ENCODE measurements at places on chromosomes 2 and 18.

DNA sequence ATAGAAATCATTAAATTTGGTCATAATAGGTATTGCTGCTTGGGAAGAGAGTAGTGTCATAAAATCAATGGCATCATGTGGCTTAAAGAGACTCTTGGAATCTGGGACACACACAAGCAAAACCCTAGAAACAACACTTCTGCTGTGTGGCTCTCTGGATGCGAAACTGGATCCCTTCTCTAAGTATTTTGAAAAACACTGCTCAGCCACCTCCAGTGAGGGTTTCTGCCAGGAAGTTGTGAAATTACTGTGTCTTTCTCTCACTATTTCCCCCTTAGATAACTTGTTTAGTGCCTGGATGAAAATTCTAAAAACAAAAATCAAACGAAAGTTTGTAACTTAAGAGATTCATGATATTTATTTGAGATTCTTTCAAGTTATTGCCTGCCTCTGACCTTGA is 163.8 kb downstream of the RHBDD1 start:
- no peak for DNase-seq

DNA sequence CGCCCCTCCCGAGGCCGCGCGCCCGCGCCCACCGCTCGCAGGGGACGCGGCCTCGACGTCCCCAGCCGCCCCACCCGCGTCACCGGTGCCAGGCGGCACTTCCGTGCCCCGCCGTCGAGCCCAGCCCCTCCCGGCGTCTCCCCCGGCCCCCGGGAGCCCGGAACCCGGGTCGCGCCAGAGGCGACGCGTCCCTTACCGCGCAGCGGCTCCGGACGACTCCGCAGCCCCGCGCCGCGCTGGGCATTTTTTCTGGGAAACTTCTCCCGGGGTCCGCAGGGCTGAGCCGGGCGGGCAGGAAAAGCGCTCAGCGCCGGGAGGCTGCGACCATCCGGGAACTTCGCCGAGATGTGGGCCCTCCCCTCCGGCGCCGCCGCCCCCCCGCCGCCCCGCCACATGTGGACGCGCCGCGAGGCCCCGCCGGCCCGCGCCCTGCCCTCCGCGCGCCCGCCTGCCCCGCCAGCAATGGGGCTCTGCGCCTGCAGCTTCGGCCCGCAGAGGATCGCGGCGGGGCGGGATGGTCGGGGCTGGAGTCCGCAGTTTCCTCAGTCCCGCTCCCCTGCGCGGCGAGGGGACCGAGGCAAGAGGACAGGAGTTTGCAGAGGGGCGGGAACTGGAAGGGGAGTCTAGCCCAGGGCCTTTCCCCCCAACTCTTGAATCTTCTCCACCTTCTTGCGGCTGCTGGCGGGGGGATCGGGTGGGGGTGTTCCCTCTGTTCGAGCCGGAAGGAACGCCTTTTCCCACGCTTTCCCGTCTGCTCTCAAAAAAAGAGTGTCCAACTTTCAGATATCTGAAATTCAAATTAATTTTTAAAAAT is 81.5 kb downstream of the CHRNA1 start:
- DNase-seq: peak; percentile 46

- DNase-seq: no peak
Measured at GRCh38 chr2:160632084-160632975, 138.7 kb upstream of the RBMS1 start.

GRCh38 chr18:26526128-26526965 is 22.0 kb downstream of the KCTD1 start:
- DNase-seq: no peak

GRCh38 chr2:71531522-71532047 is 78.2 kb downstream of the DYSF start:
- peak; percentile 20 for DNase-seq

GRCh38 chr2:197294260-197294659 is 16.3 kb downstream of the ANKRD44 start:
- no peak for DNase-seq

GRCh38 chr18:43780782-43781340 is 503.6 kb upstream of the SYT4 start:
- DNase-seq: no peak

DNA sequence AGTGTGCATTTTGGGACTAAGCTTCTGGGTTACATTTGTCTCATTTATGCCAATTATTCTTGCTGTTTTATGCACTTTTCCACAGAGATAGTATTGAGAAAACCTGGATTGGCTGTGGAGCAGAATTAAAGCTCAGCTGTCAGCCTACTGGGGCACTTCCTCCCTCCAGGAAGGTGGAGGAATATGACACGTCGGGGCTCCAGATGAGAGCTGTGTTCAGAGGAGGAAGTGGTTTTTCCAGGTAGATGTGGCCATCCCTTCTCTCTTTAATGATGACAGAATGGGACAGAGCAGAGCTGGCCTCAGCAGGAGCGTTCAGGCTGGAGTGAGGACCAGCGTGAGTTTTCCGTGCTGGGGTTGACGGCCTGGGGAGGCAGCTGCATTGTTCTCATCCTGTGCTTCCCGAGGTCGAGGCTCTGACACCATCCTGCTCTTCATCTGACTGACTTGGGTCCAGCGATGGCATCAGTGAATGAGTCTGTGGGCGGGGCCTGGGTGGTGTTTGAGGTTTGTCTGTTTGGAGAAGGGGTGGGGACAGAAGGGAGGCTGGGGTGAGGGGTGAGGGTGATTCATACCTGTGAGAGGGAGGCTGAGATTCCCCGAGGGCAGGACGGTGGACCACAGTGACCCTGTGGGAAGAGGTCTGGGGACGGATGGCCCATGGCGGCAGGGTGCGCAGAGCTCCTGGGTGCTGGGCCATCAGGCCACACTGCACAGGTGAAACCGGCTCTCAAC is 207.0 kb downstream of the LDLRAD4 start:
- DNase-seq: no peak

GRCh38 chr2:223668302-223668998 is 66.3 kb upstream of the SCG2 start:
- DNase-seq: no peak

GRCh38 chr2:29053223-29053622 is 21.1 kb downstream of the PCARE start:
- no peak for DNase-seq

DNA sequence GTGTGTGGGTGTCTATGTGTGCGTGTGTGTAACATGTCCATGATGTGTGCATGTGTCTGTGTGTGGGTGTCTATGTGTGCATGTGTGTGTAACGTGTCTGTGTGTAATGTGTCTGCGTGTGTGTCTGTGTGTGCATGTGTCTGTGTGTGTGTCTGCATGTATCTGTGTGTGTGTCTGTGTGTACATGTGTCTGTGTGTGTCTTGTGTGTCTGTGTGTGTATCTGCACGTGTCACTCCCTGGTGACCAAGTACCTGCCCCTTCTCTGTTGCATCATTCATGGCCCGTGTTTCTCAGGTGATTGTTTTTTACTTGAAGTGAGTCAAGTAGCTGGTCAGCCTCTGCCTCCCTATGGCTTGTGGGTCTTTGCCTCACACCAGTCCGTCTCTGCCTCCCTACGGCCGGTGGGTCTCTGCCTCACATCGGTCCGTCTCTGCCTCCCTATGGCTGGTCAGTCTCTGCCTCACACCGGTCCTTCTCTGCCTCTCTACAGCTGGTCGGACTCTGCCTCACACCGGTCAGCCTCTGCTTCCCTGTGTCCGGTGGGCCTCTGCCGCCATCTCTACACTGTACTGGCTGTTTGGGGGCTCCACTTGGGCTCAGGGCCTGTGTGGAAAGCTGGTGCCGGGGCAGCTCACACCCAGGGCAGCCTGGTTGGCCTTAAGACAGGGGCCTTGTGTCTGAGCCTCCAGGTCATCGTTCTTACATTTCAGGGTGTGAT is 31.6 kb downstream of the KCNG2 start:
- no peak for DNase-seq

DNA sequence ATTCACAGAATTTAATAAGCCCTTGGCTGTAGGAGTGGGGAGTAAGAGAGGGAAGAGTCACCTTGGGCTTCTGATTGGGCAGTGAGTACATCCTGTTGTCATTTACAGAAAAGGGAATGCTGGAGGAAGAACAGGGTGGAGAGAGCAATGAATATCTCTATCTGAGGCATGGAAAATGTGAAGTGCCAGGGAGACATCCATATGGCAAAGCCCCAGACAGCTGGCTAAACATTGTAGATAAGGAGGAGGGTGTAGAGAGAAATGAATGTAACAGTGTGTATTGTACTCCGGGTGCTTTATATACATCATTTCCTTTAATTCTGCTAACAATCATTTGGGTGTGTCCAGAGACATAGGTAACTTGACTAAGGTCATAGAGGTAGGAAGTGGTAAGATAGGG is 103.5 kb downstream of the UPP2 start:
- DNase-seq: no peak

GRCh38 chr2:69642709-69643601 is 584 bp downstream of the AAK1 start:
- DNase-seq: peak; percentile 63

- no peak for DNase-seq
Measured at GRCh38 chr2:134370655-134371445, 117.0 kb downstream of the MGAT5 start.
